ENCODE measurements at places on chromosomes 7 and 10. TPM values are rescaled to one million over a fixed set of nuclear protein-coding genes. Genes with fewer than 3 reads are reported as not detected.

Gene NKX1-2
- total RNA-seq = 1.8 TPM

Gene ADCY1
- total RNA-seq = 107 TPM

Gene SPDYE9
- total RNA-seq = not detected

Gene DGKI
- 93.9 TPM for total RNA-seq

Gene CLRN3
- not detected for total RNA-seq

Gene CPEB3
- total RNA-seq = 46.8 TPM

Gene ANKRD1
- not detected for total RNA-seq

Gene PDE6C
- not detected for total RNA-seq

Gene CCDC172
- not detected for total RNA-seq

Gene SLC26A4
- total RNA-seq = 0.69 TPM

Gene CUL2
- total RNA-seq = 46.1 TPM

Gene AOAH
- 5.3 TPM for total RNA-seq

Gene UCMA
- total RNA-seq = not detected

Gene PNLIPRP2
- not detected for total RNA-seq

All from diencephalon (tissue), 1 donor.